ENCODE measurements at places on chromosomes 2 and 18.

GRCh38 chr2:218168635-218169462 lies 2.1 kb upstream of the CXCR1 start:
- peak; percentile 65 for DNase-seq
- no peaks in the 10 kb centered on the region for H3K36me3 ChIP-seq
- H3K27ac ChIP-seq, result no peak overlapping the region
- no peak overlapping the region for H3K4me3 ChIP-seq

DNA sequence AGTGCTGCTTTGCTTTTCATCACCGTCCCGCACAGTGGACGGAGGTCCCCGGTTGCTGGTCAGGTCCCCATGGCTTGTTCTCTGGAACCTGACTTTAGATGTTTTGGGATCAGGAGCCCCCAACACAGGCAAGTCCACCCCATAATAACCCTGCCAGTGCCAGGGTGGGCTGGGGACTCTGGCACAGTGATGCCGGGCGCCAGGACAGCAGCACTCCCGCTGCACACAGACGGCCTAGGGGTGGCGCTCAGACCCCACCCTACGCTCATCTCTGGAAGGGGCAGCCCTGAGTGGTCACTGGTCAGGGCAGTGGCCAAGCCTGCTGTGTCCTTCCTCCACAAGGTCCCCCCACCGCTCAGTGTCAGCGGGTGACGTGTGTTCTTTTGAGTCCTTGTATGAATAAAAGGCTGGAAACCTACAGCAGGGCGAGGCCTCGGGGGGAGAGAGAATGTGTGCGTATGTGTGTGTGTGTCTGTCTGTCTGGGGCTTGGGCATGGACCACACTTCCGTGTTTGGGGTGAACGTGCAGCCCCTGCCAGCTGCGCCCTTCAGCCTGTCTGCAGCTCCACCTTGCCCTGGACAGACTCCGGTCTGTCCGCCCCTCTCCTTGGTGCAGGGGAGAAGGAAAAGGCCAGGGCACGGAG lies 32.3 kb downstream of the GPC1 start:
- peaks cover 19% of the 10 kb centered on the region for H3K4me1 ChIP-seq
- H3K36me3 ChIP-seq, result peaks cover 7% of the 10 kb centered on the region
- no peaks in the 10 kb centered on the region for H3K27me3 ChIP-seq
- H3K27ac ChIP-seq, result no peak overlapping the region
- peak overlapping the region; percentile 38 for H3K4me3 ChIP-seq
- DNase-seq, result peak; percentile 1

GRCh38 chr2:81852651-81853050 lies 1548.1 kb upstream of the LRRTM1 start:
- H3K36me3 ChIP-seq, result no peaks in the 10 kb centered on the region
- no peaks in the 10 kb centered on the region for H3K4me1 ChIP-seq
- H3K27me3 ChIP-seq, result no peaks in the 10 kb centered on the region
- H3K27ac ChIP-seq, result no peak overlapping the region

DNA sequence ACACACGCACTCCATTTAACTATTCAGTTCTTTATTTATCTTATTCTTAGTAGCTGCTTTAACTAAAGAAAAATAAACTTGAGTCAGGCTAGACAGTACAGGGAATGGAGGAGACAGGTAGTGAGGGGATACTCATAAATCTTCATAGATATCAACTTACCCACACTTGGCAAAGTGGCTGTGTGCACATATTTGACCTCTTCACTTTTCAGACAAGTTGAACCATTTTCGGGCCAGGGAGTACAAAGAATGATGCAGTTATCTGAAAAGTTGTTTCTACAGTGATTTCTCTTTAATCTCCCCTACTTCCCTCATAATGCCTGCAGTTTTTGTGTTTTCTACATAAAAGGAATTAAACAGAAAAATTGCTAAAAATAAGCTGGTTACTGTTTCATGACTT lies 307.5 kb downstream of the GULP1 start:
- no peaks in the 10 kb centered on the region for H3K36me3 ChIP-seq
- H3K27me3 ChIP-seq, result no peaks in the 10 kb centered on the region
- H3K4me1 ChIP-seq, result peaks cover 25% of the 10 kb centered on the region
- no peak overlapping the region for H3K27ac ChIP-seq

DNA sequence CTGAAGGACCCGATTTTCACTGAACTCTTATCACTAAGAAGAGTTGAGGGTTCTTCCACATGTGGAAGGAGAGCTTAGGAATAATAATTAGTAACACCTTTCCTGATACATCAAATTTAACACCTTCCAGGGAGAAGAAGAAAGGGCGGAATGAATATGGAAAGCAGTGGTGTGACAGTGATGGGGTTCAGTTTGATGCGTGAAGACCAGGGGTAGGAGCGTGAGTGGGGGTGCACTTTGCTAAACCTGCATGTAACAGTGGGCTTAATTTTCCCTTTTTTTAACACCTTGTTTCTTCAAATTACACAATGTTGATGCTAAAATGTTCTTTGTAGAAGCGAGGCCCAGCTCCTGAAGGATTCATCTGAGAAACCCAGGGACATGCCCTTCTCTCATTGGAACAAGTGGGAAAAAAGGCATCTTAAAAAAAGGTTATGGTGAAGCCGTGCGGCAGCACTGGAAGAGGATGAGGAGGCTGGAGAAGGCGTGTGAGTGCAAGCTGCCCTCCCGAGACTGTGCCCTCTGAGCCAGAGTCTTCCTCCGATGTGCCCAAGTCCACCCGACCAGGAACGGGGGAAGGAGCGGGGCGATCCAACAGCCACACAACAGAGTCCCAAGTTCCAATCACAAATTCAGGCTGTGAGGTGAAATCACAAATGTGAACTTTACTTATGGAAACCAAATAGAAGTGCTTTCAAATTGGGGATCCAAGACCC lies 80.8 kb downstream of the MBP start:
- peaks cover 45% of the 10 kb centered on the region for H3K4me1 ChIP-seq
- peak overlapping the region; percentile 0 for H3K27ac ChIP-seq
- peaks cover 2% of the 10 kb centered on the region for H3K27me3 ChIP-seq
- DNase-seq, result no peak

GRCh38 chr18:68721681-68722583 lies 7.0 kb upstream of the TMX3 start:
- no peak overlapping the region for H3K4me3 ChIP-seq
- peaks cover 8% of the 10 kb centered on the region for H3K36me3 ChIP-seq
- no peak overlapping the region for H3K27ac ChIP-seq
- H3K27me3 ChIP-seq, result no peaks in the 10 kb centered on the region

GRCh38 chr2:216855605-216856004 lies 4.3 kb downstream of the TNP1 start:
- no peak overlapping the region for H3K4me3 ChIP-seq
- DNase-seq, result no peak
- no peak overlapping the region for H3K27ac ChIP-seq
- peaks cover 56% of the 10 kb centered on the region for H3K4me1 ChIP-seq

DNA sequence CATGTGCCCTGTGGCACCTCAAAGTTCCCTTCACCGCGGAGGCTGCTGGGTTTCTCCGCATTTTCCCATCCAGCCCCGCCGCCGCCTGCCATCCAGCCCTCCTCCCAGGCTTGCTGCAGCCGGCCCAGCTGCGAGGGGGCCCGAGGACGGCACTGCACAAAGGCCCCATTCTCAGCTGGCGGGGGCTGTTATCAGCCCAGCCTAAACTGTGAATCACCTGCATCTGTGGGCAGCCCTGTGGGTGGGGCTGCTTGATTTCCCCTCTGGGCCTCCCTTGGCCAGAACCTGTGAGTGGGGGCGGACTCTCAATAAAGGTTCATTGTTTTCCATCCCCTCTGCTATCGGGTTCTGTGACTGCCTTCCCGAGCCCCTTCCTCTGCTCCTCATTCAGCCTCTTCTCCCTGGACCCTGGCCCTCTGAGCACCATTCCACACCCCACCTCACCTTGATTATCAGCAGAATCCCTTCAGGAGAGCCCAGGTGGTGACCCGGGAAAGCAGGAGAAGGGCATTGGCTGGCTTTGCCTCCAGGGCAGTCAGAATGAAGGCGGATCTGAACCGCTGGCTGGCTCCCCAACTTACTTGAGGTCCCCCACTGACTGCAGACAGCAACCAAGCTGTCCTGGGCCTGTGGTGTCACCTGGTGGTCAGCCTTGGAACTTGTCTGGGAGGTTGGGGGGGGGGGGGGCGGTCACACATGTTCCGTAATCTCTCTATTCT lies 204.5 kb downstream of the ZFP36L2 start:
- DNase-seq, result peak; percentile 30
- peak overlapping the region; percentile 27 for H3K4me3 ChIP-seq
- H3K4me1 ChIP-seq, result peaks cover 62% of the 10 kb centered on the region
- H3K27me3 ChIP-seq, result no peaks in the 10 kb centered on the region
- no peak overlapping the region for H3K27ac ChIP-seq
- H3K36me3 ChIP-seq, result peaks cover 10% of the 10 kb centered on the region

- H3K36me3 ChIP-seq, result no peaks in the 10 kb centered on the region
- peaks cover 2% of the 10 kb centered on the region for H3K27me3 ChIP-seq
- peaks cover 43% of the 10 kb centered on the region for H3K4me1 ChIP-seq
- H3K27ac ChIP-seq, result no peak overlapping the region
- DNase-seq, result no peak
Measured at GRCh38 chr2:207251573-207252192, 85.9 kb upstream of the KLF7 start.

DNA sequence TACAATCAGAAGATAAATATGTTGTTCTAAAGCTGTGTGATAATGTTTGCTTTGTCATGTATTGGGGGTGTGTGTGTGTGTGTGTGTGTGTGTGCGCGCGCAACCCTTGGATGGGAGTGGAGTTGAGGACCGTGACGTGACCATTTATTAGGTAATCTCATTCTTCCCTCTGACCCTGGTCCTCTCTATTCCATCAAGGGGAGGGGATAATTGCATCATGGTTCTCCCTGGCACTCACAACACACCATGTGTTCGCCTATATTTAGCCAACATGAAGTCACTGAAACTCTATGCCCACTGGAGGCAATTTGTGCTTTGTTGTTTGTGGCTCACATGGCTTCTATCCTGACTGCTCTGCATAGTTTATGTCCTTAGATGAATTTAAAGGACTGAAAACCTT lies 79.8 kb upstream of the LRPPRC start:
- H3K36me3 ChIP-seq, result no peaks in the 10 kb centered on the region
- no peak overlapping the region for H3K4me3 ChIP-seq
- DNase-seq, result no peak

GRCh38 chr18:34977838-34978532 lies 63.2 kb upstream of the MAPRE2 start:
- H3K27ac ChIP-seq, result no peak overlapping the region
- H3K4me1 ChIP-seq, result peaks cover 28% of the 10 kb centered on the region
- peaks cover 61% of the 10 kb centered on the region for H3K27me3 ChIP-seq
- no peaks in the 10 kb centered on the region for H3K36me3 ChIP-seq

DNA sequence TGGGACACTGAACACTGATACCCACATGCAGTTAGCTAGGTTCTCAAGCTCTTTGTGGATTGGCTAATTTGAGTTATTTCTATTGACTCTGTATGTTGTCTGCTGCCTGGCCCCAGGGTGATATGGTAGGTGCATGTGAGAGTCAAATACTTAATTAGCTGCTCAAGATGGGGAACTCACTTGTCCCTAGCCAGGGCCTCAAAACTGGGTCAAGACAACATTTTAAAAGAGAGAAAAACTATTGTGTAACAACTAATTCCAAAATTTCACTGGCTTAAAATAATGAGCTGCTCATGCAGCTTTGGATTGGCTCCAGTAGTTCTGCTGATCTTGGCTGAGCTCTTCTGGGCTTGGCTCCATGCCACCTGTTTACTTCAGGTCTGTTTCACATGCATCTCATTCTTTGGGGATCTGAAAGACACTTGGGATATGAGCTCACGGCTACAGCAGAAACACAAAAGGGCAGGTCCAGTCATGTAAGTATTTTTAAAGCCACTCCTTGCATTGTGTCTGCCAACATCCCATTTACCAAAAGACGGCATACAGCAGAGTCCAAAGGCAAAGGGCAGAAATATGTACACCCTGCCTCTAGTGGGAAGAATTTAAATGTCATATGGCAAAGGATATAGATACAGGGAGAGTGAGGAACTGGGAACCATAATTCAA lies 716.8 kb downstream of the SUCLG1 start:
- no peaks in the 10 kb centered on the region for H3K4me1 ChIP-seq
- DNase-seq, result no peak
- H3K4me3 ChIP-seq, result no peak overlapping the region
- no peaks in the 10 kb centered on the region for H3K27me3 ChIP-seq
- no peak overlapping the region for H3K27ac ChIP-seq

- no peaks in the 10 kb centered on the region for H3K27me3 ChIP-seq
- H3K4me3 ChIP-seq, result no peak overlapping the region
- peaks cover 23% of the 10 kb centered on the region for H3K4me1 ChIP-seq
- no peak for DNase-seq
- H3K36me3 ChIP-seq, result peaks cover 5% of the 10 kb centered on the region
- H3K27ac ChIP-seq, result no peak overlapping the region
Measured at GRCh38 chr18:35609236-35609635, 27.7 kb downstream of the GALNT1 start.

DNA sequence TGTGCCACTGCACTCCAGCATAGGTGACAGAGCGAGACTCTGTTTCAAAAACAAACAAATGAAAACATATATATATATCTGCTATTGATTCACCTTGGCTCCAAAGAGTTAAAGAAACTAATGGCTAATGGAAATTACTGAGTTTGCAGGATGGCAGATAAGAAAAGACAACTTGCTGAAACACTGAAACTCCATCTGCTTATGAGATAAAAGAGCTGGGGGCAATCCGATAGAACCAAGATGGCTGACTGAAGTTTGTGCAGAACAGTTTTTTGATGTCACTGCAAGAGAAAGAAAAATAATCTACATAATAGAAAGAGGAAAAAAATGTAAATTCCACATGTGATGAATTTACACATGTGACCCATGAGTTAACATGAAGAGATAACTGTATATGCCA lies 88.2 kb downstream of the LRATD1 start:
- DNase-seq, result no peak
- H3K27me3 ChIP-seq, result peaks cover 2% of the 10 kb centered on the region
- no peaks in the 10 kb centered on the region for H3K36me3 ChIP-seq
- no peaks in the 10 kb centered on the region for H3K4me1 ChIP-seq
- no peak overlapping the region for H3K27ac ChIP-seq

GRCh38 chr2:198127627-198128026 lies 323.2 kb downstream of the PLCL1 start:
- no peak overlapping the region for H3K4me3 ChIP-seq
- H3K36me3 ChIP-seq, result no peaks in the 10 kb centered on the region
- H3K27ac ChIP-seq, result no peak overlapping the region
- peak; percentile 9 for DNase-seq

DNA sequence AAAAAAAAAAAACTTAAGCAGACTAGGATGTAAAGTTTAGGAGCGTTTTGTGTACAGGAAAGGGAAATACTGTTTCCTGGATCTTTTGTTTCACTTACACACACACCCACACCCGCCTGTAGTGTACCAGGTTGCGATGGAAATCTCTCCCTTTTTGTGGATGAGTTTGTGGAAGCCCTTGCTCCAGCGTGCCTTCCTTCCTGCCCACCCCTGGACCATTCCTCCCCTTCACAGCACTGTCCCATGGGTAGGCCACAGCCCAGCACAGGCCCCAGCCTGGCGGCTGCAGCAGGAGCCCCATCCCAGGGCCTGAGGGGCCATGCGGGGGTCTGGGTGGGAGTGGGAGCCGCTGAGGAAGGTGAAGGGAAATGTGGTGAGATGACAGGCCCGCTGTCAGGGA lies 15.1 kb downstream of the MALL start:
- no peak overlapping the region for H3K4me3 ChIP-seq
- no peak overlapping the region for H3K27ac ChIP-seq
- no peak for DNase-seq
- H3K27me3 ChIP-seq, result no peaks in the 10 kb centered on the region
- H3K36me3 ChIP-seq, result no peaks in the 10 kb centered on the region

GRCh38 chr18:32974421-32975162 lies 201.8 kb upstream of the KLHL14 start:
- peak overlapping the region; percentile 11 for H3K4me3 ChIP-seq
- no peaks in the 10 kb centered on the region for H3K27me3 ChIP-seq
- no peaks in the 10 kb centered on the region for H3K36me3 ChIP-seq

GRCh38 chr2:145228506-145228905 lies 708.6 kb upstream of the ZEB2 start:
- peaks cover 4% of the 10 kb centered on the region for H3K4me1 ChIP-seq
- no peak overlapping the region for H3K4me3 ChIP-seq

All from neural crest cell (in vitro differentiated cells).